ENCODE measurements at places on chromosomes 12 and 14.
A peak's percentile ranks its signal among the peaks of the same experiment; 100 is the strongest.

DNA sequence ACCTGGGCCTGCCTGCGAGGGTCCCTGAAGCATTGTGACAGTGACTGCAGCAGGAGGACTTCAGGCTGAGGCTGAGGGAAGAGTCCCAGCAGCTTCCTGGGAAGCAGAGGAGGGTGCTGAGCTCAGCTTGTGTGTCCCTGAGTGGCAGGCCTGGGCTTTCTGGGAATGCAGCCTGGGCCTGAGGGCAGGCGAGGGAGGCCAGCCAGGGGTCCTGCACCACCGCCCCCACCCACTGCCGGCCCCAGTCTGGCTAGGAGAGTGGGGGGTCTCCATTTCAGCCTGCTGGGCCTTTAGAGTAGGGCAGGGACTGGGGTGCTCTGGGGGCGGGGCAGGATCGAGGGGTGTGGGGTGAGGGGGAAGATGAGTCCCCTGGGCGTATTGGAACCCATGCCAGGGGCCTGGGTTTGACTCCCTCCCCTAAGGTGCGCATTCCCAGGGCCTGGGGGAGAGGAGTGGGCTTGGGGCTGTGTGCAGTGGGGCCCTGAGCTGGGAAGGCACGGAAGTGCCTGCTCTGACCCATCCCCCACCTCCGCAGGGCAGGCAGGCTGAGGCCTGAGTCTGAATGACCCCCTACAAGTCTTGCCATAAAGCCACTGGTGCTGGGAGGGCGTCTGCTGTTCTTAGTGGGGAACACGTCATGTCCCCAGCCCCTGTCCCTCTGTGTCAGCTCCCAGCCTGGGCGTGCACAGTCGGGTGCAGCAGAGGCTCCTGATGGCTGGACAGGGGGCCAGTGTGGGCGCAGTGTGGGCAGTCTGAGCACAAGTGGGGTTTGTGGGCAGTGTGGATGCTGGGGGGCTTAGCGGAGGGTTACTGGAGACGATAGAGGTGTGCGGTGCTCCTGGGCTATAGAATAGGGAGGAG, 46.4 kb downstream of the KRT80 start:
- no peak for DNase-seq

- no peak for DNase-seq
Observed at GRCh38 chr14:34548472-34548981, 9.0 kb upstream of the EAPP start.

GRCh38 chr12:69701826-69702225, 2.7 kb upstream of the BEST3 start:
- DNase-seq = peak; percentile 89

DNA sequence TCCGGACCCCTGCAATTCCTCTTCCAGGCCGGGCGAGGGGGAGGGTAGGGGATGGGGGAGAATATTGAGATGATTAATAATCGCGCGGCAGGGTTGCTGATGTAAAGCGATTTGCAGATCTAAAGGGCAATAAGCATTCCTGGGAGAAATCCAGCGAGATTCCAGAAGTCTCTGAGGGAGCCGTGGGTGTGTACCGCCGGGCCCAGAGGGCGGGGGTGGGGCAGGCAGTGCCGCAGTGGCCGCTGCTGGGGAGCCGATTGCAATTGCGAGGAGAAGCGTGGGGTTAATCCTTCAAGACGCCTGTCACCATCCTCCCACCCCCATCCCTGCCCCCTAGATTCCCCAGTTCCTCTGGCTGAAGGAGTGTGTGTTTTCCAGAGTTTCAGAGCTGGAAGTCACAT, 16.4 kb downstream of the FOS start:
- DNase-seq = peak; percentile 61

DNA sequence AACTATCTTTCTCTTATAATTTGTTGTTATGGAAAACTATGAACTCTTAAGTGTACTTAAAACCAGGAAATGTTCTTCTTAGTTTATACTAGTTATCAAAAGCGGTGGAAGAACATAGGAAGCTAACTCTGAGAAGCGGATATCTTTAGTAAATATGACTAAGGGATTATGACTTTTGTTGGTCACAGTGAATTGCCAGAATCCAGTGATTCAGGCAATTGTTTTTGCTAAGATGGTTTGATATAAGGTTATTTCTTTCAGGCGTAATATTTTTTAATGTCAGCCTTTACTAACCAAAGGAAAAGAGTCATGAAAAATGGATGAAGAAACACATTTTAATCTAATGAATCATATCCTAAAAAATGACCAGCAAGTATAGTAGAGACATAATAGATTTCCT, 473.5 kb downstream of the FOXG1 start:
- DNase-seq = no peak

- DNase-seq = no peak
Observed at GRCh38 chr12:32828120-32828519, 68.5 kb downstream of the PKP2 start.

- no peak for DNase-seq
Observed at GRCh38 chr12:57935331-57935730, 6.0 kb upstream of the ATP23 start.

GRCh38 chr12:6158749-6159148, 34.3 kb upstream of the VWF start:
- no peak for DNase-seq

GRCh38 chr14:39974036-39974435, 541.8 kb upstream of the FBXO33 start:
- no peak for DNase-seq

DNA sequence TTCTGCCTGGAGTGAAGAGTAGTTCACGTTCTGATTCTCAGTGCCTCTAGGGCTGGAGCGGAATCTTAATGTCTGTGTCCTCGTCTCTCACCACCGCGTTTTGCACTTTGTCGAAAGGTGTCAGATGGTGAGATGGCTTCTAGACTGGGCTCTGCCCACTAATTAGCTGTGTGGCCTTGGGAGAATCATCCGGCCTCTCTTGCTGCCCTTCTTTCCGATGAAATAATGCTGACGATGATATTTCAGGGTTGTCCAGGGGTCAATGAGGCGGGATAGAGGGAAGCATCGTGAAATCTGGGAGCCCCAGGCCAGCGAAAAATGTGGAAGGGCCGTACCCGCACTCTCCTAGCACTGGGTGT, 811 bp upstream of the GALNT16 start:
- DNase-seq = peak; percentile 47

GRCh38 chr12:111335811-111336210, 33.1 kb downstream of the PHETA1 start:
- DNase-seq = no peak

- DNase-seq = no peak
Observed at GRCh38 chr12:131987552-131987951, 37.8 kb downstream of the EP400 start.

DNA sequence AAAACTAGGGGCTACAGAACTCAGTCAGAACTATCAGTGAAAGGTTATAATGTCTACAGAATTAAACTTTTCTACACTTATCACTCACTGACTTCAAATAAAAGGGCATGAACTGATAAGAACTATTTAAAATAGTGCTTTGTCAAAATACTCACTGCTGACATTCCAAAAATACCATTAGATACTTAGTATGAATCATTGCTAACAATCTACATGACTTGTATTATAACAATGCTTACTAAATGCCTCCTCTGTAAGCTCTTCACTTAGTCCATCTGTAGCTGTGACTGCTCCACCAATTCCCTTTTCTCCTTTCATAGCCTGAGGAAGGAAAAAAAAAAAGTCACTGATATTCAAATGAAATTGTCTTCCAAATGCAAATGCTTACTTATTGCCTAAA, 17.0 kb downstream of the NFYB start:
- no peak for DNase-seq

DNA sequence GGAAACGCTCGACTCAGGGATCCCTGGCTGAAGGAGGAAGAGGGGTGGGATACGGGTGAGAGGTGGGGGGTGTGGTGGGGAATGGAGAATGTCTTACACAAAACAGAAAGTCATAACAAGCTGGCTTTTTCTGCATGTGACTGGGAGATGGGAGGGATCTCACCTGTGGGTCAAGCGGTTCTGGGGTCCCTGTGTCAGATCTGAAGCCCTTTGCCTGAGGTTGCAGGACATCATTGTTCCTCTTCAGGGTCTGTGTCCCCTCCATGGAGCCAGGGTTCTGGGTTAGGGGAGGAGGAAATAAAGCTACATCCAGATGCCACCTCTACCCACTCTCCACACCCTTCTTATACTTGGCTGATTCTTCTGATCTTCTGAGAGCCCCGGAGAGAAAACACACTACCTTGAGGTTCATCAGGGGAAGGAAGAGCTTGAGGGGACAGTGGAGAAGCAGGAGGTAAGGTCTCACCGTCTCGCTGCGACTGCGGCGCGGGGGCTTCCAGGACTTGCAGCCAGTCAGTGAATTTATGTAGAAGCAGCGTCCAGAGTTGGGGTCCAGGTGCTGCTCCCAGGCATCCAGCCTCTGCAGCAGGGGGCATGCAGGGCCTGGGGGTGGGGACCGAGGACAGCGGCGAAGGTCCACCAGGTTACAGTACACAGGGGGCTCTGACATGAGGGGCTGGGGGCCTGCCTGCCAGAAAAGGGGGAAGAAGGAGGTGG, 2.5 kb downstream of the ARHGAP9 start:
- no peak for DNase-seq

GRCh38 chr12:26868447-26869103, 35.6 kb upstream of the ITPR2 start:
- DNase-seq = peak; percentile 34

DNA sequence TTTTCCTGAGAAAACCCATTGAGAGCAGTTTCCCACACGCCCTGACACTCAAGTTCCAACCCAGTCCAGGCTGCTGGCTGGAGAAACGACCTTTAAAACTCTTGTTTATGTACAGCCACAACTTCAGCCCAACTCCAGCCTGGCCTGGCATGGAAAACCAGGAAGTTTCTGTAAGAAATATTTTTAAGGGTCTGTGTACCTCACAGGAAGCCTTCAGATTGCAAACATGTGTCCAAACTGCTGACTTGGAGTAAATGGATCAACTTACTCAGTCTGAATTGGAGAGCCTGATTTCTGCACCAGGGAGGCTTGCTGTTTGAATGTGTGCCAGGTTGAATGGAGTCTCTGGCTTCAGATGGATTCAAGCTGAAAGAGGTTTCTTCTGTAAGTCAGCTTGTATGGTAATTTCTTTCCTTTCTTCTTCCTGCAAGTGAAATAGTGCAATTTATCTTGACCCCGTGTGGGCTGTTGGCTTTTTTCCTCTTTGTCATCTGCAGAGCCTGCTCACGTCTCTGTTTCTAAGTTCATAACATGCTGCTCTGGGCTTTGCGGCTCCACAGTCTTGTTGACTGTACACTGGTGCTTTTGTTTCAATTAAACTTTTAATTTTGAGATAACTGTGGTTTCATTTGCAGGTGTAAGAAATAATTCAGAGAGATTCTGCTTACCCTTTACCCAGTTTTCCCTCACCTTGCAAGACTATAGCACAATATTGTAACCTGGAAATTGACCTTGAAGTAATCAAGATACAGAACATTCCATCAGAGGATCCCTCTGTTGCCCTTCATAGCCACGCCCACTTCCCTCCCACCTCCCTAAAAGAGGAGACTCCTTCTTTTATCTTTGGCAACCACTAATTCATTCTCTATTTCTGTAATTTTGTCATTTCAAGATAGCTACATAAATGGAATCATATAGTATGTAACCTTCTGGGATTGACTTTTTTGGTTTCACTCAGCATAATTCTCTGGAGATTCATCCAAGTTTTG, 109.7 kb upstream of the PRMT8 start:
- DNase-seq = no peak

GRCh38 chr14:104681689-104682074, 7.7 kb upstream of the INF2 start:
- peak; percentile 73 for DNase-seq

DNA sequence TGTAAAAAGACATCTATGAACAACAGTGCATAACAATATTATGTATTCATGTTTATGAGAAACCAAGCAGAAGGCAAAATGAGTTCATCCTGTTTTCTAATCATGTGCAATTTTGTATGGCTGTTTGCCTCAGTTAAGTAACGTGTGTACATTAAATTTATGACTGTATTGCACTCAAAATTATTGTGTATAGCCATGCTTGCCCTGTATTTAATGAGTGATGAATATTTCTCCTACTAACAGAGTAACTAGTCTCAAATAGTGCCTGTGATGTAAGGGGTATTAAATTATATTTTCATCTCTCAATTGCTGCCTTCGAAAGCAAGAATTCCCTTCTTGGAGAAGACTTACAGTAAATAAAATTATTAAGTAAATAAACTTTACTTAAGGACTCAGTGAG, 154.2 kb downstream of the NOVA1 start:
- DNase-seq = no peak

DNA sequence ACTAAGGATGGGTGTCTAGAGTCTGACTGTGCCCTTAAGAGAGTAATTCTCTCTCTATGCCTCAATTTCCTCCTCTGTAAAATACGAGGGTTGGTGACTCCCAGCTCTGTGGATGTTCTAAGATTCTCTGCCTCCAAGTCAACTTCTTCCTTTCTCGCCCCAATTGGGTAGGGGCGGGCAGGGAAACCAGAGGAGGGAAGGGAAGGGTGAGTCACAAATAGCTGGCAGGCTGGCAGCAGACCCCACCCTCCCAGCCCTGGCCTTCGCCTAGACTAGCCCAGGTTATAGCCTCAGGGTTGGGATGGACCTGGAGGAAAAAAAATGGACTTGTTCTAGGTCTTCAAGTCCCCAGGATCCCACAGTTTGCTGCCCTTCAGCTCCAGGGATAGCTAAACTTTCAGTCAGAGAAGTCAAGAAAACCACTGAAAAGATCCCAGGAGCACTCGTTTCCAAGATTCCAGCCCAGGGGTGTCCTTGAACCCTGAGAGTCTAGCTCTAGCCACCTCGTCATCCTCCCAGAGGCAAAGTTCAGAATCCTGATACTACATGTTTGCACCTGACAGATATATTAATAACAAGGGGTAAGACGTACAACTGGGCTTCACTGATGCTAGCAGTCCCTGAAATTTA, 2.3 kb downstream of the DGKA start:
- peak; percentile 57 for DNase-seq

GRCh38 chr12:57431654-57432188, 878 bp upstream of the R3HDM2 start:
- no peak for DNase-seq

DNA sequence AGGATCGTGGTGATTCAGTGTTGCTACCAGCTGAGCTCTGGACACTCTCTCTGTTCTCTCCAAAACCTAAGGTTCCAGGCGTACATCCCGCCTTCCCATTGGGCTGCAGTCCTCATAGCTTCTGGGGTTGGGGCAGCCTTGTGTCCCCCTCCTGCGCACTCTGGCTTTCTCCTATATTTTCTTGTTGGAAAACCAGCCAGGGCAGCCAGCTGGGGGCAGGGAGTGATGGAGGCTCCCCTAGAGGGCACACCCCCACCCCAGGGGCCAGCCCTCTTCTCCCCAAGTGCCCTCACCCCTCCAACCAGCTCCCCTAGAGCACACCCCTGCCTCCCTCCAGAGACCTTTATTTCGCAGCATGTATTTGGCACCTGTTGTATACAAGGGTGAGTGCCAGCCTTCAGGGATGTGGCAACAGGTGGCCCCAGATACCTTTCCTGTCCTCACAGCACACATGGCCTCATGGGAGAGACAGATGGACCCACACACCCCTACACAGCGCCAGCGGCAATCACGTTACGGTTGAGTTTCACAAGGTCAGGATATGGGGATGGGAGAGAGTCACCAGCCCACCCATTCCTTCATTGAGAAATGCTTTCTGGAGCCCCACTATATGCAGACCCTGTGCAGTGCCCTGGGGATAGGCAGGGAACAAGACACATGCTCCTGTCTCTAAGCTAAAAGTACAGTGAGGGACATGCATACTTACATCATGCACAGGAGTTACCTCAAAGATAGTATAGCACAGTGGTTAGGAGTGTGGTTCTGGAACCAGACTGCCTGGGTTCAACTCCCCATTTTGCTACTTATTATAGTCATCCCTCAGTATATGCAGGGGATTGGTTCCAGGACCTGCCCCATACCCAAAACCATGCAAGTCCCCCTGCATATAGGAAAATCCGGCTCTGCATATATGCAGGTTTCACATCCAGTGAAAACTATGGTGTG, 141.1 kb downstream of the PHETA1 start:
- peak; percentile 48 for DNase-seq

All from NCI-H69 (cell line).